Right ventricle myocardium superior (tissue), 1 donor: ENCODE measurements at places on chromosomes 3 and 15.

- no peak for DNase-seq
Observed at GRCh38 chr15:57544848-57545480, 46.7 kb upstream of the MYZAP start.

GRCh38 chr3:24514119-24514518, 19.5 kb upstream of the THRB start:
- DNase-seq: no peak

DNA sequence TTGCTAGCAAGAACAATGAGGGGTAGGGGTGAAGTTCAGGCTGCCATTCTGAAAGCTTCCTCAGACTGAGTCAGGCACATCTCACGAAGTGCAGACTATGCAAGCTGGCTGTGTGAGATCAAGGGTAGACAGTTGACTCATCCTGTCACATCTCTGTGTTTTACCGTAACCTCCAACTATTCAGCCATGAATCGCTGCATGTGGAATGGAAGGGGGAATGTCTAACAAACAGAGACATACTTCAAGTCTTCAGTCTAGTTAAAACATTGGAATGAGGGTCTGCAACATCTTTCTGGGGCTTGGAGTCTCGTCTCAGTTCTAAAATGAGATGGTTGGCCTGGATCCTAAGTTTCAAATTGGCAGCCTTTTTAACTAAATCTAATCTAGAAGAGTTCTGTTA, 25.9 kb downstream of the AGTR1 start:
- no peak for DNase-seq

GRCh38 chr3:132444383-132444782, 27.1 kb downstream of the DNAJC13 start:
- DNase-seq: no peak

DNA sequence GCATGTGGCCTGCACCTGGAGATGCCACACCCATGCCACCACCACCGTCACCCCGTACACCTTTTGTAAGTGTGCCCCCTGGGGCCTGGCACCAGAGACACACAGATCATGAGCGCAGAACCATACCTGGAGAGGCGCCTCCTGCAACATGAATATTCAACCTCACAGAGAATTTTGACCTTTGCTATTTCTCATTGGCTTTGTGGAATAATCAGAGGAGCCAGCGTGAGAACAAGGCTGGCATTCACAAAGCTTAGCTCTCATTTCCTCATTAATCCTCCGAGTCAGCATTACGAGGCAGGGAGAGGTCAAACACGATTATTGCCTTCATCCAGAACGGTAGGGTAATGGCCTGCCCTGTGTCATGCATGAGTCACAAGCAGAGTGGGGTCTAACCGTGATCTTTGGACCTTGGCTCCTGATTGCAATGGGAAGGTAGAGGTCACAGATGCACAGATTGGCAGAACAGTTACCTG, 73.0 kb upstream of the POMGNT2 start:
- DNase-seq: no peak
